H9 (cell line): ENCODE measurements at places on chromosomes 16 and 17. TPM values are rescaled to one million over a fixed set of nuclear protein-coding genes. Genes with fewer than 3 reads are reported as not detected.

Gene ST3GAL2
- total RNA-seq = 45.9 and 49.0 TPM in 2 replicates

Gene NUBP1
- total RNA-seq = 36.5 and 37.6 TPM in 2 replicates

Gene KRT39
- total RNA-seq = not detected in 2 replicates

Gene PRAC2
- total RNA-seq = not detected in 2 replicates

Gene GFER
- total RNA-seq = 49.1 and 50.4 TPM in 2 replicates

DNA sequence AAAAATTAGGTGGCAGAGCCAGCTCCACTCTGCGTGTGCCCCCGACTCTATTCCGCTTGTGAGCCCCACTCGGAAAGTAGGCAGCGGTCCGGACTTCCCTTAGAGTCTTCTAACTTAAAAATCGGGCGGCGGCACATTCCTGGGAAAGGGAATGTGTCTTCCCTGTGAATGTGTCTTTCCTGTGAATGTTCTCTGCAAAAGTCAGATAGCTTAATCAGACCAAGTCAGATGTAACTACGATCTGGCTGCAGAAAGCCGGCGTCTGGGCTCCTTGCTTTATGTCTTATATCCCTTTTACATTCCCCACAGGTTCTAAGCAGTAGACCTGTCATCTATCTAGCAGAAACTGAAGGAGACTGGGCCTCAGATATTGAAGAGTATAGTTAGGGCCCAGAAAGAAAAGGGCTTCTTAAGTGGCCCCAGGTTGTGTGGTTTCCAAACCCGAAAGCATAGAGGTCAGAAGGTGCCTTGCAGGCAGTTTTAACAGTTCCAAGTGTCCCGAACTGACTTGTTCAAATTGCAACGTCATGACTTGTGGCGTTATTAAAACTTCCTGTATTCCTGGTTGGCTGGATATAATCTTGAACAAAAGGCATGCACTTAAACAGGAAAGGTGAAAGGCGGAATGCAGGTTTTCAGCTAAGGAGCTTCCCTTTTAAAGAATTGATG is 601 bp downstream of the PHKB start:
- peak overlapping the region; percentile 100 for H3K4me3 ChIP-seq
- H3K36me3 ChIP-seq = peaks cover 13% of the 10 kb centered on the region
- H3K27me3 ChIP-seq = no peaks in the 10 kb centered on the region; the same call in 1 of the 2 replicates

- no peak for DNase-seq
- H3K36me3 ChIP-seq = peaks cover 26% of the 10 kb centered on the region
- H3K27me3 ChIP-seq = no peaks in the 10 kb centered on the region
- no peak overlapping the region for H3K4me3 ChIP-seq
- H3K4me1 ChIP-seq = no peaks in the 10 kb centered on the region
These were observed 4.2 kb downstream of the TOB1 start for GRCh38 chr17:50861822-50862528.

DNA sequence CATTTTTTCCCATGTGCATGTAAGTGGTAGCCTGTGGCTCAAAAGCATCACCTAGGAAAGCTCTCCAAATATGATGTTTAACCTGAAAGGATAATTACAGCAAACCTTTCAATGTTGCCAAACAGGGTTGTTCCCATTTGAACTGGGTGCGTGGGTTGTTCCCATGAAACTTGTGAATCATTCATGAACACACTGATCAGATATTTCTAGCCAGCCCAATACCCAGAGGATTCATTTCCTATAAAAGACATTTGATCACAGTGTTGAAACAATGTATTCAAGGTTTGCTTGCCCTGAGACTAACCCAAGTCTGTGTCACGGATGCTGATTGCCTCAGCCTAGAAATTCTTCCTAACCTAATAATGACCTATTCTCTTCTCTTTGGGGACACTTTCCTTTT is 12.9 kb downstream of the KRT39 start:
- no peaks in the 10 kb centered on the region for H3K36me3 ChIP-seq
- peaks cover 5% of the 10 kb centered on the region; the same call in 1 of the 2 replicates for H3K4me1 ChIP-seq
- no peak overlapping the region for H3K4me3 ChIP-seq
- no peak overlapping the region for H3K27ac ChIP-seq
- H3K27me3 ChIP-seq = no peaks in the 10 kb centered on the region

DNA sequence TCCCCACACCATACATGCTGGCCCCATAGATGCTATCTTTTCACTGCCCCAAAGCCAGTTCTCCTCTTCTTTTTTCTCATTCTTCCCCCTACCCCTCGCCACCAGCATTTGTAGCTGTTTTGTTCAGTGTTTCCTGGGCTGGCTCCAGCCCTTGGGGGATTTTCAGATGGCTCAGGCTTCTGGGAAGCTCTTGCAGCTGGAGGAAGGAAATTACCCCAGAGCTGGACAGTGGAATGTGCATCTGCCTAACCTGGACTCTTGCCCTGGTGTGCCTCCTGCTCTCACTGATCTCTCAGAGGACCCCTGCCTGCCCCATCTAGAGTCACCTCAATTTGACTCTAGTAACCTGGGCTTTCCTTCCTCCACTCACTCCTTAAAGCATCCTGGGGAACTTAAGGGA is 82.8 kb downstream of the MYH13 start:
- no peak overlapping the region for H3K27ac ChIP-seq
- H3K4me1 ChIP-seq = no peaks in the 10 kb centered on the region; the same call in 1 of the 2 replicates
- no peaks in the 10 kb centered on the region for H3K27me3 ChIP-seq

GRCh38 chr16:13391337-13391736 is 489.9 kb downstream of the SHISA9 start:
- H3K4me3 ChIP-seq = no peak overlapping the region
- no peaks in the 10 kb centered on the region for H3K4me1 ChIP-seq
- H3K27ac ChIP-seq = no peak overlapping the region
- peaks cover 11% of the 10 kb centered on the region for H3K36me3 ChIP-seq
- DNase-seq = no peak

DNA sequence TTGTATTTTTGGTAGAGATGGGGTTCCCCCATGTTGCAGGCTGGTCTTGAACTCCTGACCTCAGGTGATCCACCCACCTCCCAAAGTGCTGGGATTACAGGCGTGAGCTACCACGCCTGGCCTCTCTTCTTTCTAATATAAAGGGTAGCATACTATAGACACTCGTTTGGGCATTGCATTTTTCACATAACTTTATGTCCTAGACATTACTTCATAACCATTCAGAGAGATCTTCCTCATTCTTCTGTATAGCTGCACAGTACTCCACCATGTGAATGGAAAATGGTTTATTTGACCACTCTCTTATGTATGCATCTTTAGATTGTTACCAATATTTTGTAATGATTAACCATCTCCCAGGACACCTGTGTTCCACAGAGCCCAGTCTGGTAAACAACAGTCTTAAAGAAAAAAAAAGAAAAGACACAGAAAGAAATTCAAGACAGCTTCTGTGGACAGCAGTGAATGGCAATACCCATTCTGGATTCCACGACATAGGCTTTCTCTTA is 42.1 kb downstream of the TK2 start:
- no peak for DNase-seq
- no peak overlapping the region for H3K27ac ChIP-seq
- no peaks in the 10 kb centered on the region for H3K36me3 ChIP-seq
- H3K4me3 ChIP-seq = no peak overlapping the region
- H3K4me1 ChIP-seq = peaks cover 1% of the 10 kb centered on the region; the same call in 1 of the 2 replicates

- no peak overlapping the region for H3K4me3 ChIP-seq
- no peak overlapping the region for H3K27ac ChIP-seq
- peaks cover 59% of the 10 kb centered on the region for H3K36me3 ChIP-seq
- H3K27me3 ChIP-seq = no peaks in the 10 kb centered on the region
- no peak for DNase-seq
These were observed 23.8 kb upstream of the TMEM101 start for GRCh38 chr17:44038604-44039011.

GRCh38 chr17:6075845-6076244 is 5.7 kb downstream of the WSCD1 start:
- no peaks in the 10 kb centered on the region; the same call in 1 of the 2 replicates for H3K36me3 ChIP-seq
- DNase-seq = no peak
- H3K27me3 ChIP-seq = no peaks in the 10 kb centered on the region
- no peaks in the 10 kb centered on the region for H3K4me1 ChIP-seq

GRCh38 chr16:4888428-4889135 is 41.3 kb downstream of the UBN1 start:
- no peak overlapping the region for H3K27ac ChIP-seq
- no peak for DNase-seq
- H3K36me3 ChIP-seq = peaks cover 63% of the 10 kb centered on the region
- no peaks in the 10 kb centered on the region for H3K4me1 ChIP-seq
- H3K27me3 ChIP-seq = no peaks in the 10 kb centered on the region

GRCh38 chr17:37752482-37752881 is 7.6 kb upstream of the HNF1B start:
- no peaks in the 10 kb centered on the region for H3K4me1 ChIP-seq
- DNase-seq = no peak
- H3K27me3 ChIP-seq = peaks cover 6% of the 10 kb centered on the region; the same call in 1 of the 2 replicates
- H3K27ac ChIP-seq = no peak overlapping the region

DNA sequence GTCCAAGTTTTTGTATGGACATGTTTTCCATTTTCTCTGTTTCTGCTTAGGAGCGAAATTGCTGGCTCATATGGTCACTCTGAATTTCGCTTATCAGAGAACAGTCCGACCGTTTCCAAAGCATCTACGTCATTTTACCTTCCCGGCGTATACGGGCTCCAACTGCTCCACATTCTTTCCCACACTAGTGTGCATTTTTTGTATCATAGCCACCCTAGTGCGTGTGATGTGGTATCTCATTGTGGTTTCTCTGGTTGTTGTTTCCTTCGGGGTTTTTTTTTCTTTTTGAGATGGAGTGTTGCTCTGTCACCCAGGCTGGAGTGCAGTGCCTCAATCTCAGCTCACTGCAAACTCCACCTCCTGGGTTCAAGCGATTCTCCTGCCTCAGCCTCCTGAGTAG is 31.0 kb upstream of the BHLHA9 start:
- no peaks in the 10 kb centered on the region for H3K4me1 ChIP-seq
- no peak overlapping the region; the same call in 2 of the 3 replicates for H3K4me3 ChIP-seq
- no peaks in the 10 kb centered on the region for H3K36me3 ChIP-seq
- H3K27me3 ChIP-seq = no peaks in the 10 kb centered on the region
- no peak for DNase-seq

DNA sequence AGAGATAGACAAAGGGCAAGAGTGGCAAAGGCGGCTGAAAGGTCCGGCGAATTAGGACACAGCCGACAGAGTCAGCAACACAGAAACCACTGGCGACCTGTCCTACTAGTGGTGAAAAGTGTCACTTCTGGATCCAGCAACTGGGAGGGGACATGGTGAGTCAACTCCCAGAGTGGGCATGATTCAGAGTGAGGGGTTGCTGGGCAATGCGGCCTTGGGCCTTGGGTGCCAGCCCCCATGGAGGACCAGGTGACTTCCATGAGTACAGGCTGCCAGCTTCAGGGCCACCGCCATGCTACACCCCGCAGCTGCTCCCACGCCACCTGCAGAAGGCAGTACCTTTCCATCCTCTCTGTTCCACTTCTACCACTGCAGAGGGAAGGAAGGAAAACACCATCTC is 110.6 kb downstream of the ZFHX3 start:
- H3K27me3 ChIP-seq = no peaks in the 10 kb centered on the region
- no peak for DNase-seq
- H3K27ac ChIP-seq = no peak overlapping the region
- H3K4me3 ChIP-seq = no peak overlapping the region

DNA sequence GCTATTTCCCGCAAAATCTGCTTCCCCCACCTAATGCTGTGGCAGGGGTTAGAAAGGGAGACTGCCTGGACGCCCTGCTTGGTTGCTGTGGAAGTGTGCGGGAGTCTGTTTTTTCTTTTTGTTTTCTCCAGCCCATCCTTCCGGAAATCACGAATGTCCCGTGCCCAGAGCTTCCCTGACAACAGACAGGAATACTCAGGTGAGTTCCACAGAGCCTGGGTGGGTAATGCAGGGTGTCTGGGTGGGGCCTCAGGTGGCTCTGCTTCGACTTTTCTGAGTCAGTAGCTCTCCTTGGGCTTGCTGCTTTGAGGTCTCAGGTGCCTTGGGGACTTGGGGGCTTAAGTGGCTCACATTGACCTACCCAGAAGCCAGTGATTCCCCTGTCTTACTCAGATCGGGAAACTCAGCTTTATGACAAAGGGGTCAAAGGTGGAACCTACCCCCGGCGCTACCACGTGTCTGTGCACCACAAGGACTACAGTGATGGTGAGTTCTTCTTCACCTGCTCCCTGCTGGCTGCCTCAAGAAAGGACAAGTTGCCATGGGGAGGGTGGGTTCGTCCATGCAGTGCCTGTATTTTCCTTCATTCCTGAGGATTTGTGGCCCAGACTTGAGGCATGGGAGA is 11.4 kb downstream of the LIMD2 start:
- H3K4me1 ChIP-seq = no peaks in the 10 kb centered on the region
- H3K36me3 ChIP-seq = peaks cover 7% of the 10 kb centered on the region
- H3K27ac ChIP-seq = no peak overlapping the region
- no peak overlapping the region for H3K4me3 ChIP-seq
- no peak for DNase-seq
- H3K27me3 ChIP-seq = no peaks in the 10 kb centered on the region

DNA sequence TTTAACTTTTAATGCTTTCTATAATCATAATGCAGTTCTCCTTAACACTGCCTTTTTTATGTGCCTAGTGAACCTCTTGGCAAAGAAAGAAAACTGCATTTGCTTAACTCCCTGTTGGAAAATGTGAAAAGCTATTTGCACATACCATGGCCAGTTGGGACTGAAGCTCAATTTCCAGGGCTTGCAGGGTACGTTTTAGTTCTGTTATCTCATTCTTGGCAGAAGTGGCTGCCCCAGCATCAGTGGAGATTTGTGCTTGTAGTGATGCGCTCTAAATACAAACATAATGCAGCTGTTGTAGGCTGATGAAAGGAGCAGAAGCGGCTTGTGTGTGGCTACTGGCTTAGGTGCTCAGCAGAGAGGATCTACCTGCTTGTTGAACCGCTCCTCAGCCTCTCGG is 3.7 kb downstream of the KRT24 start:
- no peaks in the 10 kb centered on the region for H3K27me3 ChIP-seq
- DNase-seq = no peak
- no peak overlapping the region for H3K27ac ChIP-seq
- no peak overlapping the region for H3K4me3 ChIP-seq
- no peaks in the 10 kb centered on the region for H3K36me3 ChIP-seq

DNA sequence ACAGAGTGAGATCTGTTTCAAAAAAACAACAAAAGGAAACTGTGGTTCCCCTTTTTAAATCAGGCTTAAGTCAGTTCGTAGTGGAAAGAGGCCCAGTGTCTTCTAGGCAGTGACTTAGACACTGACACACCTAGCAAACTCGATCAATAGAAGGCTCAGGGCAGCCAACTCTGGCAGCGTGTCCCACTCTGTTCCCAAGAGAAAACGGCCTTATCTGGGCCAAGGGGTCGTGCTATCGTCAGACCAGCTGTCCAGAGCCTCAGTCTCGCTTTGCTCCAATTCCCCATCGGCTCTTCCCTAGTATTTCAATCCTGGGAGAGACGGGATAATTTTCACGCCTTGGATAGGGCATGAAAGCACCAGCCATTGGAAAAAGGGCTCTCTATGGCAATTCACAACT is 72.9 kb downstream of the SLC5A11 start:
- H3K4me1 ChIP-seq = no peaks in the 10 kb centered on the region
- DNase-seq = no peak
- no peaks in the 10 kb centered on the region for H3K27me3 ChIP-seq
- no peak overlapping the region for H3K4me3 ChIP-seq
